ENCODE measurements at places on chromosomes 6 and 20.

- no peak for DNase-seq
Measured at GRCh38 chr6:133202610-133203343, 38.4 kb upstream of the EYA4 start.

DNA sequence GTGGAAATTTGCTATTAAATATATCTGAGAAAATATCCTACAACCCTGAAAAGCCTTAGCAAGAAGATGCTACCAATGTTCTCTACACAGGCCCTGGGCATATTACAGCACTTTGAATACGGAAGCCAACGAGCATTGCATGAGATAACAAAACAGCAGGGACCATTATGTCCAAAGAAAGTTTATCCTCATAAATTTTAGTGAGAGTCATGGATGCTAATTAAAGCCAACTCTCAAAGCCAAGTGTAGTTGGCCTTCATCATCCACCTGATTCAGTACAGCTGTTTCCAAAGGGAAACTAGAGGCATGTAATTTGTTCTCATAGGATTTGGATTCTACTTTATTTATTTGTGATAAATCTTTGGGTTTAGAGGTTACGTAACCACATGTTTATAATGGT, 564.8 kb downstream of the RFPL4B start:
- DNase-seq: no peak

- no peak for DNase-seq
Measured at GRCh38 chr6:53279293-53279692, 69.5 kb downstream of the ELOVL5 start.

- DNase-seq: no peak
Measured at GRCh38 chr6:168138436-168138835, 59.4 kb upstream of the FRMD1 start.

DNA sequence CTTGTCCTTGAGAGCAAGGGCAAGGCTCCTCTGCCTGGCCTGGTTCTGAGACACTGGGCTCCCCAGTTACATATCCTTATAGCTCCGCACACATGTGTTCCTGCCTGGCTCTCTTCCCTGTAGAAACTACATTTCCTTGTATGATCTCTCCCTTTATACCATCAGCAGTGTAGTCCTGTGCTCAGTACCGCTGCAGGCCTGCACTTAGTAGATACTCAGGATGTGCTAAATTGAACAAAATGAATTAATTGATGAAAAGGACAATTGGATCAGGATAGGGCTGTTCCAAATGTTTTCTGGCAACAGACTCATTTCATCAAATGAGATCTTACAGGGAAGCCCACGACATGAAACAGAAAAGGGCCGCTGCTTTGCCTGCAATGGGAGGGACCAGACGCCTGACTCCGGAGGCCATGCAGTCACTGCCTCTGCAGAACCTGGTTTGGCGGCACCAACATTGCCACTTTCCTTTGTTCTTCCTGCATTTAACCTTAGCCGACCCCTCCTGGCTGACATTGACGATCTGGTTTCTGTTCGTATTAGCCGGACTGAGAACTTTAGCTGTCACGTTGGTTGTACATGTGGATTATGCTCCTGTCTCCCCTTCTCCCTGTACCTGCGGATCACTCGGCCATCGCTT, 53.3 kb downstream of the CHMP4B start:
- no peak for DNase-seq

GRCh38 chr20:21046413-21047070, 59.6 kb downstream of the LINC00237 start:
- no peak for DNase-seq

- no peak for DNase-seq
Measured at GRCh38 chr6:36128073-36128472, 2.2 kb upstream of the MAPK13 start.

DNA sequence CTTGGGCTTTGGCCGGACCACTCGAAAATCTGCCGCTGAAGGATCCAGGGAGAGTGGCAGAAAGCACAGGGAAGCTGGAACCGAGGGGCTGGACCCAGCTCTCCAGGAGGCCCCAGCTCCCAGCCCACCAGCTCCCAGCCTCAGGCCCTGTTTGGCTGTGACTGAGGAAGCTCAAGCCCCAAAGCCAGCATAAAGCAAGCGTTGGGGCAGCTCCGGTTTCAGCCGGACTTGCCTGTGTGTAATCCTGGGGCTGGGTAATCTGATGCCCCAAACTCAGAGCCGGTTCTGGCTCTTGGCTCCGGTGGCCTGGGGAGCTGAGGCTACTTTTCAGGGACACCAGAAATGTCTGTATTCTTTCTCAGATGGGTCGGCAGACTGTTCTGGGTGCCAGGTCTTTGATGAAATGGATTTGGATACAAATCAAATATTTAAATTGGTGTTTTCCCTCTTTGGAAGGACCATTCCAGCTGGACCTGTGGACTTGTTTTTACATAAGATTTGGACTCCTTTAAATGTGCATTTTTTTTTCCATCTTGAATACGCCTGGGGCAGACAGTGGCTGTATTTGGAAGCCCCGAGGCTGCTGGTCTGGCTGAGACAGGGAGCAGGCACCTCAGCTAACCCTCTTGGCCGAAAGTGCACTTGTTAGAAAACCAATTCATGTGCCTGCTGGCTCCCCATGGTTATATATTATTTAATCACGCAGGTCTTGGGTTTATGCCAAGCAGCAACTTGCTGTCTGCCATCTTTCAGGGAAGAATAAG, 29.7 kb downstream of the RPP40 start:
- DNase-seq: no peak

DNA sequence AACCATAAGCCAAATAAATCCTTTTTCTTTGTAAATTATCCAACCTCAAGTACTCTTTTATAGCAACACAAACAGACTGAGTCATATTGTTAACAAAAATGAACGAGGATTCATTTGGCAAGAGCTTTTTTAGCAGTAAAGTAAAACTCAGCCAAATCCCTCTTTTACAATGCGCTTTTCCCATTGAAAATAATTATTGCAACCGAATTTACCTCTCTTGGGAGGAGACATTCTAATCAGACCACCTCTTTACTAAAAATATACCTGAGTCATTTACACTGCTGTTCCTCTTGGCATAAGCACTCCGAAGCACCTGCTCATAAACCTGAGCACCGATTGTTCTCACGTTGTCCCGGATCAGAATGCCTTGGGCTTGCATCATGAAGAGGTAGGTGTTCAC, 57.4 kb downstream of the B4GALT5 start:
- DNase-seq: no peak

GRCh38 chr6:155227046-155227445, 36.8 kb upstream of the CLDN20 start:
- no peak for DNase-seq

GRCh38 chr6:111011360-111012142, 29.7 kb downstream of the RPF2 start:
- no peak for DNase-seq

DNA sequence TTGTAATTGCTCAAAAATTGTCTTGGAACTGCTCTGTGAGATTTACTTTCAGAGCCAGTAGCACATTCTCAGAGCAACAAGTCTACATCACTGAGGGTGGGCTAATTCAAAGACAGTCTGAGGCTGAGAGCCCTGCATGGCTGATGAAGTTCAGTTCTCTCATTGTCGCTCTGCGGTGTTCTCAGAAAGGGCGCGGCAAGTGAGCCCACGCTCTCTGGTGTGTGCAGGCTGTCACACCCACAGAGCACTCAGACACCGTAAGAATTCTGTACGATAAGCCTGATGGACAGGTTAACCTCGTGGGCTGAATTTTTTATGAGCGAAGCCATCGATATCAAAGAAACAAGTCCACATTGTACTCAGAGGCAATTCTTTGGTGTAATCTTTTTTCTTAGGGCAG, 557.8 kb downstream of the HACE1 start:
- no peak for DNase-seq

GRCh38 chr6:2749969-2750600, 637 bp downstream of the MYLK4 start:
- DNase-seq: peak; percentile 53
